Astrocyte of the spinal cord (primary cell): ENCODE measurements at places on chromosomes 12 and 14.

DNA sequence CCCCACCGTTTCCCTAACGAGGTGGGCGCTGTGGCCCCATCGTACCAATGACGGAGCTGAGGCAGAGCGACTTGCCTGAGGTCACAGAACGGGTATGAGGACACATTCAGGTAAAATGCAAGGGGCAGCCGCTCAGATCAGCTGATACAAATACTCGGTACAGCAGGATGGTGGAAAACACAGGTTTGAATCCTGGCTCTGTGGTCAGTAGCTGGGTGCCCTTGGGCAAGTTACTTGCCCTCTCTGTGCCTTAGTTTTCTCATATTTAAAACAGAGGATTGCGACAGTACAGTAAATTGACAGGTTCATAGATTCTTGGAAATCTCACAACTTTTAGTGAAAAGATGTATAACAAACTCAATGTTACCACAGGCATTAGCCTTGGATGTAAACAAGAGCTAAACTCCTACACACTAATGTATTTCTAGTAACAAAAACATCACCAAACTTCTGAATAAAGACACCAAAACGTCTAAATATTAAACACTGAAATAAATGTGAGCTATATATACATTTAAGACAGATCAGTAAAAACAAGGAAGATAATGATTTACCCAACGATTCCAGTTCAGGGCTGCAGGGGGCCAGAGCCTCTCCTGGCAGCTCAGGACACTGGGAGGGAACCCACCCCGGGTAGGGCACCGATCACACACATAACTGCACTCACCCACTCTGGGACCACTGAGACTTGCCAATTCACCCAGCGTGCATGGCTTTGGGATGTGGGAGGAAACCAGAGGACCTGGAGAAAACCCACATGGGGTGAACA lies 128.4 kb downstream of the RBM19 start:
- no peak for DNase-seq

DNA sequence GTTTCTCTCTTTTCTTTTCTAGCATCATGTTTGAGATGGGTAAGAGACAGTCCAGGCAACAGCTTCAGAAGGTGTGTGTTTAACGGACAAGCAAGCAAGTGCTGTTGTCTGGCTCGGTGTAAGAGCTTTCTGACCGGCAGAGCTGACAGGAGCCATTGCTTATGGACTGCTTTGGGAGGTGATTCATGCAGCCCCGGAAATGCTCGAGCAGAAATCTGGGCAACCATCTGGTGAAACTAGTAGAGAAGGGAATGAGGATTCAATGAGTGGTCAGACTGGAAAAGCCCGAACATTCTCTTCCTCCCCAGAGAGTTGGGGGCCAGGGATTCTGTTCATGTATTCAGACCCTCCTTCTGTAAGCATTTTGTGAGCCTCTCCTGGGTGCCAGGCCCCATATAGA lies 24.4 kb downstream of the TUNAR start:
- DNase-seq: peak; percentile 33

GRCh38 chr14:101428409-101428808 lies 132.9 kb upstream of the DIO3 start:
- DNase-seq: no peak

DNA sequence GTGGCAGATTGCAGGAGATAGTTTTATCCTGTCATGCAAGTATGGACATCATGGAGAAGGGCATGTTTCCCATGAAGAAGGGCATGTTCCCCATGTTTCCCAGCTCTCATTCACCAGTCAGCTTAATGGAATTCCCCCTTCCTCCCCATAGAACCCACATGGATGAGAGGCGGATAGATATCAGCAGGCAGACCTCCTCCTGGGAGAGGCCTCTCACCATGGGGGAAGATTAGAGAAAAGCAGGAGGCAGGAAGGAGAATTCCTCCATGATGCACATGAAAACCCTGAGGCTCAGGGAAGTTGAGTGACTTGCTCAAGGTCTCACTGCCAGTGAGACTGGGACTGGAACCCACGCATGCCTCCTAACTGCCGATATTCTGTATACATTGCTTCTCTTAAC lies 92.9 kb upstream of the FOXN3 start:
- peak; percentile 57 for DNase-seq

GRCh38 chr12:122880668-122881067 lies 15.3 kb downstream of the VPS37B start:
- peak; percentile 67 for DNase-seq
